Muscle of arm (tissue), 14 donors: ENCODE measurements at places on chromosomes 5 and 9.

- no peak for DNase-seq
Measured at GRCh38 chr9:87515588-87516221, 18.0 kb downstream of the DAPK1 start.

- DNase-seq: no peak
Measured at GRCh38 chr9:26054600-26055520, 376.6 kb upstream of the TUSC1 start.

DNA sequence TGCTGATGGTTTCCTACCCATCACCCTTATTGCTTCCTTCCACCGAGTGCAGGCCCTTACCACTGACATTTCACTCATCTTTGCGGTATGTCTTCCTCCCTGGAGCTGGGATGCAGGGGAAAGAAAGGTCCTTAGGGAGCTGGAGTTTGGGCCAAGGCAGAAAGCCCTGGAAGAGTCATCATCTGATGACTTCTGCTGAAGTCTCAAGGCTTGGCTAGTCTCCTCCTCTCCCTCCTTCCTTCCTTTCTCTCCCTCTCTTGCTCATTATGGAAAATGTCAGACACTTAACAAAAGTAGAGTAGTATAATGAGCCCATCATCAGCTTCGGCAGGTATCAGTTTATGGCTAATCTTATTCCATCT is 40.0 kb downstream of the LARP1 start:
- DNase-seq: no peak

DNA sequence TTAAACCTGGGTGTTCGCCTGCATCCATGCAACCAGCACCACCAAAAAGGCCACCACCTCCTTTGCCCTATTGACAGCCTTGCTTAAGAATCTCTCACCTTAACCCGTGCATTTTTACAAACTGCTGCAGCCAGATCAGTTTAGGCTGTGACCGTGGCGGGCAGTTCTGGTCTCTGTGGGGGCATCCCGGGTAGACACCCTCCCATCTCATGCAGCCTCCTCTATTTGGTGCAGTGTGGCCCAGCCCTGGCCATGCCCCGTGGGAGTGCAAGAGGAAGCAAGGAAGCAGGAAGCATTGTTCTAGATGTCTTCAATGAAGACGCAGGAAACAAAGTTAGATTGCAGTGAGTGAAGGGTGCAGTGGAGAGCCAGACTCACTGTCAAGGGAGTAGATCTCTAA is 108.8 kb upstream of the MVB12B start:
- DNase-seq: no peak

DNA sequence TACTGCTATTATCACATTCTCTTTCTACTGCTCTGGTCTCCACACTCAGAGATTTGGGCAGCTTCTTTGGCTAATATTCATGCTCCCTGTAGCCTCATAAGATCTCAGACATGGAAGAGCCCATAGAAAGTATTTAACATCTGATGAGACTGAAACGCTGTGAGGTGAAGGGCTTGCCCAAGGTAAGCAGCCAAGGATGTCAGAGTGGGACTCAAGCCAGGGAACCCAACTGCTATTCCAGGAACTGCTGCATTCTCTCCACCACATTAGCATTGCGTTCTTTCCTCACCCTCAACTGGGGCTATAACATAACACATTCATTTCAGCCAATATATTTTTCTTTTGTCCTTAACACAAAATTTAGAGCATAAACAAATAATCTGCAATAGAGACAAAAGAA is 3.8 kb downstream of the ADRB2 start:
- no peak for DNase-seq

DNA sequence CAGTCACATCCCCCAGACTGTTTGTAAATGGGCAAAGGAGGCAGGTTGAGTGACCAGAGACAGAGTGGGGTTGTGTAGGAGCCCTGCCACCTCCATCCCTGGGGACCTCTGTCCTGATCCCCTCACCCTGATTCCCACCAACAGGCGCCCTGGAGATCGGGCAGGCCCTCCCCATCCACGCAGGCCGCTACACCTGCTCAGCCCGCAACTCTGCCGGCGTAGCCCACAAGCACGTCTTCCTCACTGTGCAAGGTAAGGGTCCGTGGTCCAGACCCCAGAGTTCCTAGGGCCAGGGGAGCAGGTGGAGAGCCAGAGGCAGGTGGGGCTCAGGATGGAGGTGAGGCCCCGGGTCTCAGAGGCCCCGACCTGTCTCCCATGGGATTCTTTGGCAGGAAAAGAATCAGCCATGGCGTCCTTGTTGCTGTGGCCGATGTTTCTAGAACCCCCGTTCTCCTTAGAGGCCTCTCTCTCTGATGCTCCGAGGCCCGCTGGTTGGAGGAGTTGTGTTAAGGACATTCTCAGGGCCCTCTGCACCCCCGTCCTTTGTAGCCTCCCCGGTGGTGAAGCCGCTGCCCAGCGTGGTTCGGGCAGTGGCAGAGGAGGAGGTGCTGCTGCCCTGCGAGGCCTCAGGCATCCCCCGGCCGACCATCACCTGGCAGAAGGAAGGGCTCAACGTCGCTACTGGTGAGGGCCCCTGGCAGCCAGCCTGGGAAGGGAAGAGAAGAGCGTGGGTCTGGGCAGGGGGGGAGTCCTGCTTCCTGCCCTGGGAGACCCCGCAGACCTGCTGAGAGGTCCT is 41.9 kb upstream of the ASS1 start:
- DNase-seq: no peak

GRCh38 chr5:123929055-123929474 is 417.1 kb downstream of the CSNK1G3 start:
- DNase-seq: no peak

DNA sequence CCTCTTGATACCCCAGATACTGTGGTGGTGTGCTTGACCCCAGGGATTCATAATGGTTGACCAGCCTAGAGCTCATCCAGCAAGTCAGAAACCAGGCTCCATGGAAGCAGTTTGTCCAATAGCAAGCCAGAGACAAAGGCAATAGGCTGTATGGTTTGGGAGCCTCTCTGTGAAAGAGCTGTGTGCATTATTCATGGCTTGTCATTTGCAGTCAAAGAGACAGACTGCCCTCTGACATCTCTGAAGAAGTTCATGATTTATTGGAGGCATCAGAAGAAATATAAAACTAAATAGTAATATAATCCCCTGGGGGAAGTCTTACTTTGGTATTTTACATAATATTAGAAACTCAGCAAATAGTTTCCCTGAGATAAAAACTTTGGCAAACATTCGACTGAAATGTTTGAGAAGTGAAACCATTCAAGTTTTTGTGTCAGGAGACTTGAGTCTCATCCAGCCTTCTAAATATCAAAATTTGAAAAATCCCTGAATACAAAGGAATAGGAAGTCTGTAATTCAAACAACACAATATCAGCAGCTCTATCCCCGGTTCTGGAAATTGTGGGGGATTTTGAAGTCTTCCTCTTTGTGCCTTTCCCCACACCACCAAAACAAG is 250.3 kb downstream of the ZSWIM6 start:
- DNase-seq: no peak

GRCh38 chr5:80764786-80765185 is 110.0 kb upstream of the DHFR start:
- no peak for DNase-seq

GRCh38 chr5:117686926-117687325 is 1112.3 kb upstream of the SEMA6A start:
- no peak for DNase-seq

- no peak for DNase-seq
Measured at GRCh38 chr5:144189800-144190429, 19.2 kb downstream of the KCTD16 start.

DNA sequence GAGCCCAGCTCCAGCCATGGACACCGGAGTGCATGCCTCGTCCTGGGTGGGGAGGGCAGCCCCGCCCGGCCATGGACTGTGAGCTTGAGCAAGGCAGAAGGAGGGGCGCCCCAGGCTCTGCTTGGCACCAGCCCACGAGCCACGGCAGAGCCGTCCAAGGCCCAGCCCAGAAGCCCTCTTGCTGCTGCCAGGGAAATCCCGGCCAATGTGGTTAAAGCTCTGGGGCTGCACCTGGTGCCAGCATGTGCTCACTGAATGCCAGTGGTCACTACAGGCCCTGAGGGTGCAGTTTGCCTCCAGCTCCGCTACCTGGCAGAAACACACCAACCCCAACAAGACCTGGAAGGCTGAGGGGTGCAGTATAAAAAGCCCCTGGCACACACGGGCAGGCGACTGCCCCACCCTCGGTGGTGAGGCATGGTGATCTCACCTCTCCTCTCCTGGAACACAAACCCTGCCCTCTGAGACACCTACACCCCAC is 11.8 kb downstream of the BRD3 start:
- DNase-seq: peak; percentile 58

GRCh38 chr5:157860898-157861890 is 2.2 kb upstream of the CLINT1 start:
- DNase-seq: no peak

DNA sequence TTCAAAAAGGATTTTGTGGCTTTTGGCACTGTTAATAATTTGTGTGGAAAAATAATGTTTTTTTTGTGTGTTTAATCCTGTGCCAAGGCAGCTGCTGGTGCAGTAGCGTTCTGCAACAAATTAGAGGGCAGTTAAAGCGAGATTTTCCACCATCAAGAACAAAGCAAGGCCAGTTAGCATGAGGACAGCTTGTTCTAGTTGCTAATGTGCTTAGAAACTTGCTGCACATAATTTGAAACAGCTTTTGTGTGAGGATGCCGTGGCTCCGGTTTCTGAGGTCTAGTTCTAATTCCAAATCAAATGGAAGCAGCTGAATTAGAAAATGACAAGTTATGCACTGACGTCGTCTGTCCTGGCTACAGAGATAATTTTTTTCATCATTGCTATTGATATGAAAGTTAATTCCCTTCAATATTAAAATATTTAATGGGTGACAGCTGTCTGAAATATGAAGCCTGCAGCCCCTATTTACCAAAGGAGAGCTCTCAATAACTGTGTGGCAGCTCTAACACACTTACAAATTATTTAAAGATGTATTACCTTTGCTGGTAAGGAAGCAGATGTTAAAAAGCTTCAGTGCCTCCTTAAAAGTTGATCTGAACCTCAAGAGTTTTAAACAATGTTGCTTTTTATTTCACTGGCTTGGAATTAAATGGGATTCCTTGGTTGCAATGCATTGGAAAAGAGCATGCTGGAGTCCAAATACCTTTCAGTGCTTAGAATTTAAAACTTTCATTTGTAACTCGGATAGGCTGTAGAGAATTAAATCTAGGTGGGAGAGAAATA is 128.6 kb downstream of the SPATA31D1 start:
- peak; percentile 75 for DNase-seq

DNA sequence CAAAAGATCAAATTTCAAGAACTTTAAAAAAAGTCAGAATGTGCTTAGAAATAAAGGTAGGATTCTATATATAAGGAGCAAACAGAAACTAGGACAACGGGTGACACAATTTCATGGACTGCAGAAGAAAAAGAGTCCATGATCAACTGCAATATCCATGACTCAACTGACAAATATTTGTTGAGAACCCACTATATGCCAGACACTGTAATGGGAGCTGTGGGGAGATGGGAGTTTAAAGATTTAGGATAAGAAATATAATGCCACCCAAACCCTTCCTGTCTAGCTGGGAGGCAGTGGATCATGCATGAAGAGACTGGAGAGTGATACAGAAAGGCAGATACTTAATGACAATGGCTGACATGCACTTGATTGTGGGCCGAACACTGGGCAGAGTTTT is 27.6 kb upstream of the CCDC112 start:
- no peak for DNase-seq

DNA sequence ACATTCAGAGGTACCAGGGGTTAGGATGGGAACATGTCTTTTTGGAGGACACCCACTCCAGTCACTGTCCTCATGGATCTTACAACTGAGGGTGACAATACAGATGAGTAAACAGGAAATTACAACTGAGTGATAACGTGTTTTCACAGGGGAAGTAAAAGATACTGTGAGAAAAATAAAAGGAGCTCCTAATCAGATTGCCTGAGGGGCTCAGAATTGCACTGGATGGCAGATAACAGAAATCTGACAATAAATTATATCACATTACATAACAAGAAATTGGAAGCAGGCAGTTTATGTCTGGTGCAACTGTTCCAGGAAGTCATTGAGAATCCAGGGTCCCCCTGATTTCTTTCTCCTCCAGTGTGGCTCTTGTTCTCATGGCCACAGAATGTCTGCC is 40.1 kb upstream of the PCSK1 start:
- no peak for DNase-seq
